Right cardiac atrium (tissue), 5 donors: ENCODE measurements at places on chromosomes 2 and 18. TPM values are rescaled to one million over a fixed set of nuclear protein-coding genes. Genes with fewer than 3 reads are reported as not detected.

GRCh38 chr2:7430869-7431641 is 513.8 kb downstream of the RNF144A start:
- DNase-seq: peak; percentile 84

XRCC5 gene
- polyA plus RNA-seq: 57.7 TPM

- DNase-seq: no peak
Measured at GRCh38 chr2:32732912-32733472, 105.1 kb downstream of the TTC27 start.

- peak; percentile 45 for DNase-seq
Measured at GRCh38 chr18:11268741-11269233, 119.4 kb upstream of the PIEZO2 start.

- DNase-seq: no peak
Measured at GRCh38 chr18:33870059-33870458, 292.0 kb downstream of the ASXL3 start.

FHOD3 gene
- 118 TPM for polyA plus RNA-seq

RNF125 gene
- 2.7 TPM for polyA plus RNA-seq

- no peak for DNase-seq
Measured at GRCh38 chr2:75025633-75026380, 67.4 kb downstream of the POLE4 start.
